ENCODE measurements at places on chromosomes 12 and 14.

DNA sequence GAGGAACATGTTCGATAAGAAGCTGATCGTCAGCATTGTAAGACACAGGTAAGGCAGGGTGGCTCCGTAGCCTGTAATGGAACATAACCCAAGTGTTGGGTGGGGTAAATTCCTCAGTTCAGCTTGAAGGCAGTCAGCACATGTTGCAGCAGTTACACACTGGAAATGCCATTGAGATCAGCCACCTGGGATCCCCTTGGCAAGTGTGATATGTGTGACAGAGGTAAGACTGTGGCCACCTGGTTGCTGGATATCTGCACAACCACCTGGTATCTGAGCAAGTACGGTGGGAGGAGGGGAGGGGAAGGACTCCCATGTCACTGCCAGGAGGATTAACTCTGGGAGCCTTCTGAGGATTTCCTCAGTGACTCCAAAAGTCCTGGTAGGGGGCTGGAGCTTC is 158.0 kb upstream of the CAND1 start:
- no peak for DNase-seq

- DNase-seq, result no peak
Observed at GRCh38 chr12:116692605-116693004, 45.3 kb downstream of the SPRING1 start.

DNA sequence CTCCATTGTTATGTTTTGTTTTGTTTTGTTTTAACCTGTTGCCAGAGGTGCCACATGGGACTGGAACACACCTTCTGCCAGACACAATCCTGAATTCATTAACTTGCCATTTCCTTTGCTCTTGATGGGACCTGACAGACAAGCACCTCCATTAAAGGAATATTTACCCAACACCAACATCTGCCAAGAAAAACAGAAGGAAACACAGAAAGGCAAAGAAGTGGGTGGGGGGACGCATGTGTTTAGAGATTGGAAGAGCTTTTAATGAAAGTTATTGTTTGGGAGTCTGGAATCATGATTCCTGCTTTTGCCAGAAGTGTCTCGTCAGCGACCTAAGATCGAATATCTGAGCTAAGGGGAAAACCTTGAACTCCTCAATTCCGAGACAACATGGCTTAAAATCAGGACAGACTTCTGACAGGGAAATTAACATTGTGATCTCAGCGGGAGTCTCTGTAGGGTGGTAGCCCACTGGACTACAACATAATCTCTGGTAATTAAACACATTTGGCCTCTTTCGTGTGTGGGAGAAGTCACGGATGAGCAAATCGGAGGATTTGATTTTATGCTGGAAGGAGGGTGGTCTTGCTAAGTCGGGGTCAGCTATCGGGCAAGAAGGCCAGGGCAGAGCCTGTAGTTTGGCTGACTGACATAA is 210.4 kb upstream of the FAR2 start:
- no peak for DNase-seq

DNA sequence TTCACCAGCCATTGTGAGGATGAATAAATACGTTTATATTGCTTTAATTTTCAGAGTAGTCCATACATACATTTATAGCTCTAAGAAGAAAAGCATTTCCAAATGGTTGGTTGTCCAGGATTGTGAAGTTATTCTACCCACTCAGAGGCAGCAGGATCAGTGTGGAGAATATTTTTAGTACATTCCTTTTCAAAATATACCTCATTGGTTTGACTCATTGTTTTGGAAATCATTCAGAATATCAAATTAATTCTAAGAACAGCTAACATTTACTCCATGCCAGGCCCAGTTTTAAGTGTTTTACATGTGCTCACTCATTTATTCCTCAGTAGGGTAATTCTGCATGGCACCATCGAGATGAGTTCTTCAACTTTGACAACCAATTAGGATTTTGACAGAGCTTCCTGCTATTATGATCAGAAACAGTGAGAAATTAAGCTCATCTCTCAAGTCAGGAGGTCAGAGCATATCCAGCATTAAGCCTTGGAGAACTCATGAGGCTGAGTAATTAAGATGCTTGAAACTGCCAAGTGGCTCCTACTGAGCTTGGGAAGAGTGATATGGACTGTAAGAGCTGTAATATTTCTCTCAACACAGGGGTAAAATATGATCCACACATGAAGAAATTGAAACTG is 153.3 kb upstream of the CLEC14A start:
- no peak for DNase-seq

- no peak for DNase-seq
Observed at GRCh38 chr14:42804141-42804540, 1197.5 kb downstream of the LRFN5 start.
